Pancreas (tissue), 10 donors: ENCODE measurements at places on chromosomes 5 and 9.

- DNase-seq = peak; percentile 26
These were observed 69.3 kb downstream of the SHB start for GRCh38 chr9:37999588-38000189.

DNA sequence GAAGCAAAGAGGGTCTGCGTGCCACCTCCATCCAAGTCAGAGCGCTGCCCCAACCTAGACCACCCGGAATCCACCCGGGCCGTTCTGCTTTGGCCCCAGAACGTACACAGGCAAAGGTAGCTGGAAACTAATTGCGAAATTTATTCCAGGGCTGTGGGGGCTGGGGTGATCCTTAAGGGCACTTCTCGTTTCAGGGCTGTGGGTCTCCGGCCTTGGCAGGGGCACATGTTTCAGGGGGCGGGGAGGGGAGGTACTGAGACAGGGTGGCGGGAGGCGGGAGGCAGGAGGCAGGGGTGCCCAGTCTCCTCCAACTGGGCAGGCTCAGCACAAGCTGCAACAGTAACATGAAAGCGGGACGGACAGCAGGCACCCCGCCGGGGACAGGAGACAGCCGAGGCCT is 26.1 kb downstream of the NR5A1 start:
- no peak for DNase-seq

DNA sequence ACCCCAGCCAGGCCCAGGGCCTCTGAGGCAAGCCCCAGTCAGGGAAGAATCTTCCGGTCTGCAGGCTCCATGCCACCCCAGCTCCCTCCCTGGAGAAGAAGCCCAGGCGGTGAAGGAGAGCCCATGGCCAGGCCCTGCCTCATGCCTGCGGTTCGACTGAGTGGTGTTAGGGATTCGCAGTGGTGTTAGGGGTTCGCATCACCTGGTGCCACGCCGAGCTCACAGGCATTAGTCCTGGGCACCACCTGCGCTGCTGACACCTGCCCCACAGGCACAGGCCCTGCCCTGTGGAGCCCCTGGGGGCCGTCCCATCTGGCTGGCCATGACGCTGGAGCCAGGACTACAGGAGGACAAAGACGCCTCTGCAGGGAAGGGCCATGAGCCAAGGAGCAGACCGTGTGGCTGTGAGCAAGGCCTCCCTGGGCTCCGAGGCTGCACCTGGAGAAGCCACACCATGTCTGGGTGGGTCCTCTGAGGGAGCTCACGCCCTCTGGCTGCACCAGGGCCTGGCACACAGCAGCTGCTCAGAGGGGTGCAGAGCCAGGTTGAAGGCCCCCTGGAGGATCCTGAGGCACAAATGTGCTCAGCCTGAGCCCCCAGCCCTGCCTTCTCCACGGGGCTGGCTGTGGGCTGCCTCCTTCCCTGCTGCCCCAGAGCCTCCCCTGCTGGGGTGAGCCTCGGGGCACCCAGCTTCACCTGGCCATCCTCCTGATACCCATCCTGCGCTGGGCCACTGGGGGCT is 27.6 kb upstream of the RNF130 start:
- no peak for DNase-seq

GRCh38 chr5:177476531-177477233 is 3.2 kb upstream of the DBN1 start:
- DNase-seq = peak; percentile 47

DNA sequence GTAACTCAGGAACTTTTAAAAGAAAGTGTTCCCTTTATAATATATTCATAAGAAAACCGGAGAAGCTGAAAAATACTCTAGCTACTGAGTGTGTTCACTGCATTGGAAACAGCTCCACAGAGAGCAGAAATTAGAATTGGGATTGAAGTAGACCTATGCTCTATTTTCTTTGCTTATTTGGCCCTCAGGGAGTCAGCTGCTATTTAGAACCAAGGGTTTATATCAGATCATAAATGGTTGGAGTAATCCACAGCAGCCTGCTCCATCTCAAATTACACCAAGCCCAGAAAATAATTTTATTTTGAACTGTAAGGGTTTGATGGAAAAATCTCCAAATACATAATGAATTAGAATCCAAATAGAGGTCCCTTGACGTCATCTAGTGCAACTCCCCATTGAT is 202.6 kb downstream of the ADAMTSL1 start:
- no peak for DNase-seq

DNA sequence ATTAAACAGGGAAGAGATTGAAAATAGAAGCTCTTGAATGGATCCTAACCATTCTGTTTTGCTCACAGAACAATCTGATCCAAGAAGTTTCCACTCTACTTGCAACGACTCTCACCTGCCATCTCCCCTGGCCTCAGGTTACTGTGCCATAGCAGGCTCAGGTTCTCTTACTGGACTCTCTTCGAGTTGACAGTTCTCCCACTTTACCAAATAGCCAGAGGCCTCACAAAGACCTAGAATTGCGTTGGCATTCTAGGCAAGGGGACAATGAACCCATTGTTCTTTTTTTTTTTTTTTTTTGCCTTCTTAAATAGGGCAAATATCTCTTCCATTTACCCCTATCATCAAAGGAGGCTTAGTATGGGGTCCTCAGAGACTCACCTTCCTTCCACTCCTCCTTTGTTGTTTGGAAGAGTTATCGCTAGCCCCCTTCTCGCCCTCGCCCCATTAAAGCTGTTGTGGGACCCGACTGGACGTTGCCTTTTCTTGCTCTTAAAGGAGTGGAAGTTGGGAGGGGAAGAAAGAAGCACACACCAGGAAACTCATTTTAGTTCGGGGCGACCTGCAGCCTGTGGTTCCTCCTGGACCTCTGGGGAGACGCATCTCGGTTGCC is 688 bp upstream of the PLPPR1 start:
- DNase-seq = no peak

- DNase-seq = no peak
These were observed 72.3 kb upstream of the STARD4 start for GRCh38 chr5:111584651-111585050.
